ENCODE measurements at places on chromosomes 5 and 9.

DNA sequence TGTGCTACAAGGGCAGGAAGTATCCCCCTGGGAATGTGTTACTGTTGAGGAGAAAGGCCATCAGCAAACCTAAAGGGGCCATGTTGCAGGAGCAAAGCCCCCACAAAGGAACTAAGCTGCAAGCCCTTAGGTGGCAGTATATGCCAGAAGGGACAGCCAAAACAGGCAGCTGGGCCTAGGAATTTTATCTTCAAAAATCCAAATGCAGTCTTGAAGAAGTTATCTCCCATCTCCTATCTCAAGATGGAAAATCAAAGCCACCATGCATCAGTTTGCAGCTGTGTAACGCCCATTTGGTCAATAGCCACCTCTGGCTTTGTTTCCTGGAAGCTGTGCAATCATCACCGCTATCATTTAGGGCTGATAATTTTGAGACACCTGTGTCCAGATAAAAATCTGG is 400.3 kb downstream of the ARHGEF28 start:
- no peak for DNase-seq

DNA sequence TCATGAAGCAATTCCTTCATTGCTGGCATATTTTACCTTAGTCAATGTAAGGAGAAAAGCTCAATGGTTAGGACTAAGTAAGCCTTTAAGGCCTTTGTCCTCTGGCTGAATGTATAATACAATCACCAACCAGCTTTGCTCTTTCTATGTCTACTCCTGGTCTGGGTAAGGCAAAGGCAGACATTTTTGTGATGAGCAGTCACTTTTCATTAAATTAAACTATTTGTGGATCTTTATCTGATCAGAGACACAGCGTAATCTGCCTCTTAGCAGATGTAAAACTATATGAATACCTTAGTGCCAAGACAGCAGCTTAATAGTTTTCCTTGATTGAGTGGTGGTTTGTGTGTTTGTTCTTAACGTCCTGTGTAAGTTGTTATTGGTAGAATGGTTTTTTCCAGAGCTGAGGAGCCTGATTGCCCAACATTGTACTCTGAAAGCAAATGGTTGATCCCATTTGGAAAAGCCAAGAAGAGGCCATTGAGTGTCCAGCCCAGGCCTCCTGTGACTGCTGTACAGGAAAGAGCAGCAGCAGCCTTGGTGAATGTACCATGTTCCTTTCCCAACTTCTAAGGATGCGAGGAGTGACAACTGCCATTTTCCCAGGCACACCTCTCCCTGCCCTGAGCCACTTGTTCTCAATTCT is 16.5 kb upstream of the CXXC5 start:
- no peak for DNase-seq

DNA sequence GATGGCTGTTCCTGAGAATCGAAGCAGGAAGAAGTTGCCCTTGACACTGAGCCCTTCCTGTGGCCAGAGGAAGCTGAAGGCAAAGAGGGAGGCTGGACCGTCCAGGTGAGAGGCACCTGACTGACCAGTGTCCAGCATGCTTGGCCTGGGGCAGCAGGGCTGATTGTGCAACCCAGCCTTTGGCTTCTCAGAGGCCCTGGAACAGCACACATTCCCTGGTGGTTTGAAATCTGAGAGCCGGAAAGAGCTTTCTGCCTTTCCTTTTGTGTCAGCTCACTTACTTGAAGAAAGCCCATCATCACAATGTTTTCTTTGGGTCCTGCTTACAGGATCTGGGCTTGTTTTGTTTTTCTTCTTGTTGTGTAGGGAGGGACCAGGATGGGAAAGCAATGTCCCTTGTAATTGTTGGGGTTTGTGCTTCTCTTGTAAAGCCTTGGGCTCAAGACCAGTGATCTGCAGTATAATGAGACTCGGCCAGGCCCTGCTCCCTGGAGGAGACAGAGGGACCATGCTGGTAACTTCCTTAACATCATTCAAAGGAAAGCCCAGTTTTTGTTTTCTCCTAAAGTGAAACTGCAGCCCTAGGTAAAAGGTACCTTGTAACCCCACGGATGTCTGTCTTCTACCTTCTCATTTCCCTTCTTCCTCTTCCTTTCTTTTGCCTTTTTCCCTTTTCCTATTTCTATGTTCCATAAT is 213.7 kb downstream of the NXNL2 start:
- no peak for DNase-seq

GRCh38 chr5:45737153-45737552 is 41.0 kb upstream of the HCN1 start:
- no peak for DNase-seq

GRCh38 chr5:92562065-92562464 is 1019.0 kb downstream of the NR2F1-AS1 start:
- DNase-seq, result no peak

GRCh38 chr5:169944922-169945680 is 35.2 kb downstream of the INSYN2B start:
- DNase-seq, result no peak

- no peak for DNase-seq
Observed at GRCh38 chr9:37032713-37033112, 1.4 kb downstream of the PAX5 start.

DNA sequence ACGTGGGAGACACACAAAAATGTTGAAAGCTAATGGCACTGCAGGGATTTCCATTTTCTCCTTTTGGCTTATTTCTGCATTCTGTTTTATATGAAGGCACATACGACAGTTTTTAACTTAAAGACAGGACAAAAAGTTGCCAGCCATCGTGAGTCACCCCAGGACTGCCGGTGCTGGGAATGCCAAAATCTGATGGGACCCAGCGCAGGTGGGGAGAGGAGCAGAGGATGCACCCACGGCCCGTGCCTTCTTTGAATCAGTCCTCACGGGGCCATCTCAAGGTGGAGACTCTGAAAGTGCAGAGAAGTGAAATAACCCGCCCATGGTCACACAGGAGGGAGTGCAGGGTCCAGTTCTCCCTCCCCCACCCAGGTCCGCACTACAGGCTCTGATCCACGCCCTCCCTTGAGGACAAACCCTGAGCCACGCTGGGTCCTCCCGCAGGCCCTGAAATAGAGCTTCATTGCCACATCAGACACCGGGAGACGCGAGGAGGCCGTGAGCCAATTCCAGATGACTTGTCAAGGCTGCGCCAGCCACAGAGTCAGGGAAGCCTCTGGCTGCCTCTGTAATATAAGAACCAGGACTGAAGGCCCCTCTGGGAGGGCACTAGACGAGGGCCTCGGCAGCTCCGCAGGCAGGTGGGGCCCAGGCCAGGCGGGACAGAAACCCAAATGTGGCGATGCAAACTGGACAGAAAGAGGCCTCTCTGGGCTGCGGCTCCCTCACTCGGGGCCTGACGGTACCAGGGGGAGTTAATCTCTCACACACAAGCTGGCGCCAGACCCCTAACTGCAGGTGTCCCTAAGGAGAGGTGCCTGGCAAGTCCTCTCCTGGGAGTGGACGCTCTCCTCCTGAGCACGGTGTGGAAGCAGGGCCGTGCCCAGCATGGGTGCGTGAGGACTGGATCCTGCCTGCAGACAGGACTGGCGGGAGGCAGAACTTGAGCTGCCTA is 22.9 kb downstream of the ADAMTS2 start:
- no peak for DNase-seq

- no peak for DNase-seq
Observed at GRCh38 chr9:76333964-76334363, 60.3 kb downstream of the RFK start.

DNA sequence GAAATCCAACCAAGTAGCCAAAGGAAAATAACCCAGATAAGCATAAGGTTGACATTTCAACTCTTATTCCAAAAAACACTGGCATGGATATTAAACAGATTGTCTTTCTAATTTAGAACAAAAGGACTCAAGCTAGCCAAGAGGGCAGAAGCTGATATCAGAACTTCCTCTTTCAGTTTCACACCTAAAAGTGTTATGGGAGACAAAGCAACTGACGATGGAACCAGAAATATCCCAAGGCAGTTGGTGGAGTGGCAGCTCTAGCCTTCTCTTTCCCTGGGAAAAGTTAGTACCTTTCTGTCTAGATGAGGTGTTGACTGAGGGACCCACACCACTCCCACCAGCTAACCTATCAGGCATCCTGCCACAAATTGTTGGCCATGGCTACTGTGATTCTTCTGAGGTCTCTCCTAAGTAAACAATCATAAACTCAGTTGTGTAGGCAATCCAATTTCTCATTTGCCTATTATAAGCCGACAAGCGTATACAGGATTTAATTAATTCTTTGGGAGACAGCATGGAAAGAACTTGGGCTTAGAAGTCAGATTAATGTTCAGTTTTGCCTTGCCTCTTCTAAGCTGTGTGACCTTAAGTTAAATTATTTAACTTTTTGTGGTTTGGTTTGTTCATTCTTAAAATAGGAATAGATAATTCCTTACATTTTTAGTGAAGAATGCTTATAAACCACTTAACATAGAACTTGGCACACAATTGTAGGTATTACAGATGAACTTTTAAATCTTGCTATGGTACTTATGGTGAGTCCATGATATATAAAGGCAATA is 110.9 kb upstream of the ADAMTSL1 start:
- DNase-seq, result no peak

DNA sequence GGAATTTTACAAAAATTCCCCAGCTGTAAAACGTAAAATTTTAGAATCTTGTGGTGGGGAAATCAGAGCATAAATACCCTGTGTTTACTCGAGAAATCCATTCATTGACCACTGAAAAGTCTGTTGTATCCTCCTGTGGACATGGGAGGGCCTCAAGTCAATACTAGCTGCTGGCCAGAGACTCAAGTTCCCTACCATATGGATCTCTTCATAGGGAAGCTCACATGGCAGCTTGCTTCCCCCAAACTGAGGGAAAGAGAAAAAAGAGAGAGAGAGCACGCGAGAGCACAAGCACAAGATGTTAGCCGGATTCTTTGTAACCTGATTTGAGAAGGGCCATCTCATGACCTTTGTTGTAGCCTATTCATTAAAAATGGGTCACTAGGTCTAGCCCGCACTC is 591.9 kb downstream of the LRRC70 start:
- no peak for DNase-seq

DNA sequence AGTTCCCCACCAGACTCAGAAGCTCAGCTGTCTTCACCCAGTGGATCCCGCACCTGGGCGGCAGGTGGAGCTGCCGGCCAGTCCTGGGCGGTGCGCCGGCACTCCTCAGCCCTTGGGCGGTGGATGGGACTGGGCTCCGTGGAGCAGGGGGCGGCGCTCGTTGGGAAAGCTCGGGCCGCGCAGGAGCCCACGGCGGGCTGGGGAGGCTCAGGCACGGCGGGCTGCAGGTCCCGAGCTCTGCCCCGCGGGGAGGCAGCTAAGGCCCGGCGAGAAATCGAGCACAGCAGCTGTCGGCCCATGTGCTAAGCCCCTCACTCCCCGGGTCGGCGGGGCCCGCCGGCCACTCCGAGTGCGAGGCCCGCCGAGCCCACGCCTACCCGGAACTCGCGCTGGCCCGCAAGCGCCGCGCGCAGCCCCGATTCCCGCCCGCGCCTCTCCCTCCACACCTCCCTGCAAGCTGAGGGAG is 560.0 kb downstream of the BRINP1 start:
- DNase-seq, result no peak

- no peak for DNase-seq
Observed at GRCh38 chr5:16128944-16129343, 50.6 kb downstream of the MARCHF11 start.

GRCh38 chr5:137207023-137207760 is 291.9 kb downstream of the SPOCK1 start:
- no peak for DNase-seq

DNA sequence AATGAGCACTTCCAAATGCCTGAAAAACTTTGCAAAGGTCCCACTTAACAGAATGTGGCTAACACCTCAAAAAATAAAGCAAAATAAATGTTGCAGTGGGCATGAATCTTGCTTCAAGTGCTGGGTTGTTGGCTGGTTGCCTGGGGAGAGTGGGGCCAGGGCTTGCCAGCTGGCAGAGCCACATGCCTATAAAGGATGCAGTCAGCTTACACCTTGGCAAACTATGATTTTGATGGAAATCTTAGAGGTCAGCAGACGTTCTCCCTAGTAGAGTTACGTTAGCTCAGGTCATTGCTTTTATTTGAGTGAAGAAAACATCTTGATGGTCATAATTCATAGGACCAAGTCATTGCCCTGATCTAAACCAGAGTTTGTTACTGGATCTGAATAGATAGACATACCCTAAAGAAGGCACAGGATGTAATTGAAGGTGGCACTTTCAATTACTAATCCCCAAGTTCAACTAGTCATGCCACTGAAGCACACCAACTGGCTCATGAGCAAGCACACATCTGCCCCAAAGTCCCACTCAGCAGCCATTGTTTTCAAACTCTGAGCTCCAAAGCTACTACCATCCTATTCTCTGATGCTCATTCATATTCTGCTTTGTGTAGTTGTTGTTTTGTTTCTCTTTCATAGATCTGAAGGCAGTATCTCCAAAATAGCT is 51.2 kb upstream of the ZSWIM6 start:
- no peak for DNase-seq

DNA sequence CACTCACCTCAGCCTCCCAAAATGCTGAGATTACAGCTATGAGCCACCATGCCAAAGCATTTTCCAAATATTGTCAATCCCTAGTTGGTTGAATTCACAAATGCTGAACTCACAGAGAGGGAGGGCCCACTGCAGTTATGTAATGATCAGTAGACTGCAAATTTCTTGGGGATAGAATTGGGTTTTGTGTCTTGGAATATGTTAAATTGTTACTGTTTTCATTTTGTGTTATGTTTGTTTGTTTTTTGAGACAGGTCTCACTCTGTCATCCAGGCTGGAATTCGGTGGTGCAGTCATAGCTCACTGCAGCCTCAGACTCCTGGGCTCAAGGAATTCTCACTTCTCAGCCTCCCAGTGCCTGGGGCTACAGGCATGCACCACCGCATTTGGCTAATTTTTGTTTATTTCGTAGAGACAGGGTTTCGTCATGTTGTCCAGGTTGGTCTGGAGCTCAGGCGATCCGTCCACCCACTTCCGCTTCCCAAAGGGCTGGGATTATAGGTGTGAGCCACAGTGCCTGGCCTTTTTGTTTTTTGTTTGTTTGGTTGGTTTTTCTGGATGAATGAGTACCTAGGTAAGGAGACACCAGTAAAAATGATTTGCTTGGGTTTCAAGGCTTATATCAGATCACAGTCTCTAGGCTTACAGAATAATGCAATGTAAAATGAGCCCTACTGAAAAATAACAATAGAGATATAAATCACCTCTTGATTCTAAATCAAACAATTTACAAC is 31.5 kb upstream of the LMNB1 start:
- no peak for DNase-seq

DNA sequence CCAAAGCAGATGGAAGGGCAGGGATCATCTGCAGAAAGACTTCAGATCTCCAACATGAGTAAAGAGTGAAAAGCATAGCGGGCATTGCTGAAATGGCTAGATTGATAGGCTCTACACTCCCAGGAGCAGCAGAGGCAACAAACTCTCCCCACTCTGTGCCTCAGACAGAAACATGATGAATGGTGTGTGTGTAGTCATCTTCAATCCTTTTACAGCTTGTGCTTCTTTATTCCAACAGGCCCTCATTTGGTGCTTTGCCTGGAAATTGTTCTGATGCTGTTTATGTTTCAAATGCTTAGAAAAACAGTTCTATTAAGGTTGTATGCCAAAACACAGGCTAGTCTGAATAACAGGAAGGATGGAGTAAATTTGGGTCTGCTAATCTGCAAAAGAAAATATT is 176.2 kb downstream of the DMRTA1 start:
- no peak for DNase-seq

DNA sequence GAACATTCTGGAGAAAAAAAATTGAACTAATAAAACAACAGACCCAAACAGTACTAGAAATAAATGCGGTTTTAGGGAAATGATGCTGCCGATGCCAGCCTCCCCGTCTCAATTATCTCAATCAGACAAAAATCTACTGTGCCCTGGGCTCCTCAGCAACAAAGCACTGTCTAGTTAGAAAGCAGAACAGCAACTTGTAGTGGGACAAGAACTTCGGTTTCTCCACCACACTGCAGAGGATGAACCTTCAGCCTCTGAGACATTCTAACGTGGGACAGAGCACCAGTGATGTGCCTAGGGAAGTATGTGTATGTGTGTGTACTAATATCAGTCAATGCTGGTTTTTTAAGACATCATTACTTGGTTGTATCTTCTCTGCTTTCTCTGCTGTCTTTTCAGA is 11.1 kb upstream of the CAST start:
- DNase-seq, result no peak

Measured in activated naive CD4-positive, alpha-beta T cell (primary cell).